ENCODE measurements at places on chromosomes 3 and 15. TPM values are rescaled to one million over a fixed set of nuclear protein-coding genes. Genes with fewer than 3 reads are reported as not detected.

DHX36 gene
- 35.8 TPM for total RNA-seq

BSN gene
- total RNA-seq: 0.36 TPM

MUC20 gene
- 0.73 TPM for total RNA-seq

ARL14 gene
- not detected for total RNA-seq

GABRR3 gene
- not detected for total RNA-seq

PPARG gene
- total RNA-seq: 0.93 TPM

All from melanocyte of skin (primary cell).